Cortex of kidney (tissue), 1 donor: ENCODE measurements at places on chromosomes 5 and 9.

DNA sequence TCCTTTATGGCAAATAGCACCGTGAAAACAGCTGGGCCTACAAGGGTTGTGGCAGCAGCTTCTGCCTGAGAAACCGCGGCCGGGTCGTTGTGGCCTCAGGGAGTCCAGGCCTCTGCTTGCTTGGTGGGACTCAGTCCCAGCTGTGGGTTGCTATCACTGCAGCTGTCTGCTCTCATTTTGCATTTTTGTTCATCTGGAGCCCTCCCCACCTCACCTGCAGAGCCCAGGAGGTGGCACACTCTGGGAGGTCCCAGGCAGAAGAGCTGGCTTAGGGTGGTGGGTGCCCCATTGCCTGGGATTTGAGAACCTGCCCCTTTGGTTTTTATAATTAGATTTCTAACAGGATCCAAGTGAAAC, 138.4 kb downstream of the GADD45G start:
- no peak for DNase-seq

- no peak for DNase-seq
These were observed 63.5 kb upstream of the PHYKPL start for GRCh38 chr5:178296066-178296465.

DNA sequence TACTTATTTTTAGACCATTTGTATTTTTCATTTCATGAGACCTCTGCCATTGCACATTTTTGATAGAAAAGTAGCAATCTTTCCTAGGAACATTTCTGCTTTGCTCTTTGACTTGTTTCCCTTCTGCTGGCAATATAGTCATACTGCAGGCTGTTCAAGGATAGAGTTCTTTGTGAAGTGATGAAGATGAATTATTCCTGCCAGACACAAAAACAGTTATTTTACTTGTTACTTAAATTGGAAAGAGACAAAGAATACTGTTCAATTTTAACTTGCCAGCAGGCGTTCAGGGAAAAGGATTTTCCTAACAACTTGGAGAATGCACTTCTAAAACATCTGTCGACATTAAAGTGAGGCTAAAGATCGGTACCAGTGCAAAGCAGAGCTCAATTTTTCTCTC, 251.7 kb upstream of the ACTBL2 start:
- DNase-seq, result no peak

DNA sequence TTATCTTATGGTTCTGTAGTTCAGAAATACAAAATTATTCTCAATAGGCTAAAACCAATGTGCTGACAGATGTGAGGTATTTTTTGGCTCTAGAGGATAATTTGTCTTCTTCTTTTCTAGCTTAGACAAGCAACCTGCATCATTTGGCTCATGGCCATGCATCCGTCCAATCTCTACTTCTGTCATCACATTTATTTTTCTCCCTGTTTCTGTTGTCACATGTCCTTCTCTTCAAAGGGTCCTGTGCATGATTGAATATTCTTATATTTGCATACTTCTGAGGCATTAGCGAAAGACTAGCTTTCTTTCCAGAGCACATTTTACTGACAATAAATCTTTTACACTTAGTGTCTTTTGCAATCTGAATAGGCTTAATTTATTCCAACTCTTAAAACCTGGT, 564.7 kb downstream of the CDH10 start:
- no peak for DNase-seq

DNA sequence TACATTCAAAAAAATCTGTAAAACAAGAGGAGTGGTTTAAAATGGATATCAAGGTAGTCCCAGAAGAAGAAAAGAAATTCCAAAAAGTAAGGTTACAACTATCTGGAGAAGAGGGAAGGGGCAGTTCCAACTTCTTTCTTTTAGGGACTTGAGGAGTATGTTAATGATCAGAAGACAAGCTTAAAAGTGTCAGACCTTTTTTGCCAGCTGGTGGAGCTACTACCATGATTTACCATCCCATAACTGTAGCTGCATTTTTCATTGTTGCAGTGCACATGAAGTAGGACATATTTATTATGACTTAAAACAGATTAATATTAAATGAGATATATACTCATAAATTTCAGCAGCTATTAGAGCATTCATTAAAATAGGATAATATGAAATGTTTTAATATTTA, 158.5 kb upstream of the RGS7BP start:
- no peak for DNase-seq

GRCh38 chr5:157266286-157267007, 524 bp downstream of the CYFIP2 start:
- no peak for DNase-seq

DNA sequence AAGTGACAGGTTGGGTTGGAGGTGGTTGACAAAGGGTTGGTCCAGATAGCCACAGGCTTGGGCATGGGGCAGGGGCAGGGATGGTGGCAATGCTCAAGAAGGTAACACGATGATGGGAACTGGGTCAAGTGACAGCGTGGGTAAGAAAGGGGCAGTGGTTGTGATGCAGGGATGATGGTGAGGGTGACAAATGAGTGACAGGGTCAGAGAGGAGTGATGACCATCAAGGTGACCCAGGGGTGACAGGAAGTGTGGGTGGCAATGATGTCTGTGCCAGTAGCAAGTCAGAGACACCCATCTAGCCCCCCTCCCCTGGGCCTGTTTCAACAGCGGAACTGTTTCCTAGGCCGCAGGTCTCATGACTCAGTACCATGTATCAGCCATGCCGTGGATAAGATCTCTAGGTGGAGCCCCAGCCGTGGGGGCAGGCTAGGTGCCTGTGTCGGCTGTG, 20.5 kb downstream of the AQP3 start:
- no peak for DNase-seq

GRCh38 chr9:78691542-78691941, 394.6 kb downstream of the PSAT1 start:
- no peak for DNase-seq

GRCh38 chr5:148912714-148913398, 86.4 kb downstream of the ADRB2 start:
- no peak for DNase-seq

GRCh38 chr5:75964008-75964407, 119.2 kb upstream of the SV2C start:
- no peak for DNase-seq

DNA sequence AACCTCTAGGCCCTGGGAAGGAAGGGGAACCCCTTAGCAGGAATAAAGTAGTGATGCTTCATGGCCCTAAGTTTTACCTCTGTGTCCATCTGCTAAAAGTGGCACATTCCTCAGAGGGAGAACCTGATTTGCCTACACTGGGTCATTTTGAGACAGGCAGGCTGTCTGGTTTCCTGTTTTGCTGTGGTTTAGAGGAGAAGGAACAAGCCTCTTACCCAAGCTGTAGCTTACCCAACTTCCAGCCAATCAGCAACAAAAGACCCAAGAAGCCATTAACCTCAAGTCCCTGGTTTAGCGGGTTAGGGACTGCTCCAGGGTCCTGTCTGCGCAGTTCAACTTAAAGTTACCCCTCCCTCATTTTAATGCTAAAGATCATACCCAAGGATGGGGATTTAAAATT, 411.0 kb downstream of the MAT2B start:
- DNase-seq, result no peak

GRCh38 chr5:3131161-3131560, 379.7 kb upstream of the IRX2 start:
- DNase-seq, result no peak

DNA sequence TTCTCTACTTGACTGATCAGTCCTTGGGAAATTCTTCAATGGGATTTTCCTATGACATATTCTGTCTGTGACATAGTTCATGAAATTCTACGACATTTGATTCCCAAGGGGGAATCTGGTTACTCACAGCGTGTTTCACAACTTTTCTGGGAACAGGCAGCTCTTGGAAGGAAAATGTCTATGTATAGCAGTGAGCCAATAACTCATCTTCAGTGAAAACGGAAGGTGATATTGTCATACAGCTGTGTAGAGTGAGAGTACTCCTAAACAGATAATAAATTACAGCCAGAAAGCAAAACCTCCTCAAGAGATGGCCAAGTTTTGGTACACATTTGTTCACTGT, 91.4 kb downstream of the C9orf152 start:
- no peak for DNase-seq

DNA sequence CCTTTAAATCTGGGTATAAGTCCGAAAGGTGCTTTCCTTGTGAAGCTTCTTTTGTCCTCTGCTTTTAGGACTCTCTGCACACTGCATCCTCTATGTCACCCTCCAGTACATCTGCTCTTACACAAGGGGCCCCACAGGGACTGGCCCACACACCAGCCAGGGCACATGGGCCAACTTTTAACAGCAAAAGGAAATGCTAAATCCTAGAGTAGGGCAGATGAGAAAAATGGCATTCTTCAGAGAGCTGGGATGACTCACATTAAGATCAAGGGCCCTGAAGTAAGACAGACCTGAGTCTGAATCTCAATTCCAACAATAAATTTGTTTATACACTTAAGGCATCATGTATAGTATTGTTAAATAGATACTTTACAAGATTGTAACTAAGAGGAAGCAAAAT, 40.3 kb upstream of the CDKN2B start:
- DNase-seq, result no peak

DNA sequence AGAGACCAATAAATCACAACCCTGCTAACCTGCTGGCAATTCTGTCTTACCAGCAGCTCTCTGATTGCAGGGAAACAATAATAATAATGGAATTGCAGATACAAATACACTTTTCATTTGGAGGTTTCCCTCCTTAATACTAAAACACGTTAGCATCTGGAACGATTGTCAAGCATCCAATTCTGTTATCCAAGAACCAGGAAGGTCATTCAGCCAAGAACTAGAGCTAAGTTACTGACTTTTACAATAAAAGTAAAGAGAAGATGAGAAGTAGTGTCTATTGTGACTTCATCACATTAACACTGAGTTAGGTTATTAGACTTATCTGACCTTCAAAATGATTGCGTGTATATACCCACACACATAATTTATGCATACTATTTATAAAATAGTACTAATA, 335.6 kb downstream of the BRINP1 start:
- DNase-seq, result no peak

DNA sequence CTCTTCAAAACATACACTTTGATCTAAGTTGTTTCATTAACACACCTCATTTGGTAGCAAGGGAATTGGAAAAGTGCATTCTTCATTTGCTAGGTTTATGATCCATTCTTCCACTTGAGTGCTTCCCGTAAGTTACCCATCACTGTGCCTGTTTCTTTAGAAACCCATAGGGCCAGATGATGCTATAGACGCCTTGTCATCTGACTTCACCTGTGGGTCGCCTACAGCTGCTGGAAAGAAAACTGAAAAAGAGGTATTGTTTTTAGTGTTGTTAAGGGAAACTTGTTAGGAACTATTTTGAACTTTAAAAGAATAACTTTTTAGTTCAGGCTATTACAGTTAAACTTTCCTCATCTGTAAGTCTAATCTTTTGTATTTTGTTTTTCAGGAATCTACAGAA, 66.6 kb downstream of the ERAP1 start:
- no peak for DNase-seq

- no peak for DNase-seq
These were observed 505.1 kb upstream of the KLF4 start for GRCh38 chr9:107994648-107995047.

DNA sequence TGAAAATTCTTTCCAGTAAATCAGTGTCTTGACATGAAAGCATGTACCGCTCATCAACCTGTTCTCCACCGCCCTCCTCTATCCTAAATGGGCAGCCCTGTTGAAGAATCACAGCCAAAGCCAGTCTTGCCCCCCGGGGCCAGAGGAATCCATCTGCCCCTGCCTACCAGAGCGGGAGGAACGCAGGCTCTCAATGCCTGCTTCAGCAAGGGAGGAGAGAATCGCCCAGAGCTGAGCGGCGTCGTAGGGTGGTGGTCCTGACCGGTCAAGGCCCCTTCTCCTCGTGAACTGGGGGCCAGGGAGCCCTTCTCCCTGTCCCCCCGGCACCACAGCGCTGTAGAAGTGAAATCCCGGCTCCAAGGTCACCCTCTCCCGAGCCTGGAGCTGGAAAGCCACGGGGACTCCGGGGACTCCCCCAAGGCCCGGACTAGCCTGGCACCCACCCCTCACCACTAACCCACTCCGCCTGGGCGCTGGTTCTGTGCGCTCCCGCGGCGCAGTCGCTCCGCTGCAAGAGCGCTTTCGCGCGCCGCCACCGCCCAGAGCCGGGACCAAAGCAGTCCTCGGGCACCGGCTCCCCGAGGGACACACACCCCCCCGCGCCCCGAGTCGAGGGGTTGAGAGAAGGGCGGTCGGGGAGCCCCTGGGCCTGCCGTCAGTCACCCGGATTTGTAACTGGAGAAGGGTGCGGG, 718 bp upstream of the TMEM215 start:
- no peak for DNase-seq

GRCh38 chr9:113589890-113590289, 126.4 kb downstream of the RGS3 start:
- DNase-seq, result no peak

- no peak for DNase-seq
These were observed 960 bp upstream of the PPARGC1B start for GRCh38 chr5:149729150-149729549.

DNA sequence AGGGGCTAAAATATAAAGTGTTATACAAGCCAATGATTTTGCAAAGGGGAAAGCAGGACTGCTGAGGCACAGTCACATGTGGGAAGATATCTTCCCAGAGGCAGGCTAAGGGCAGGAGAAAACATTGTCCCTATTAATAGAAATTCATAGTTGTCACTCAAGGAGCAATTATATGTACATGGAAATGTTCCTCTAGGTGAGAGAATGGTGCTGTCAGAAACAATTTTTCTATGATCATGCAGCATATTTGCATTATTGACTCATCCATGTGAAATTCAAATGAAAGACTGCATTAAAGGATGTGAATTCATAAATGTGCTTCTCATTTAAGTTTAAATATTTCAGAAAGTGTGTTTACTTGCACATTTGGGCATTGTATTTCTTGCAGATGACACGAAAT, 775.9 kb upstream of the CDH9 start:
- DNase-seq, result no peak

- DNase-seq, result no peak
These were observed 158.8 kb downstream of the TSSK1B start for GRCh38 chr5:113276001-113276400.

DNA sequence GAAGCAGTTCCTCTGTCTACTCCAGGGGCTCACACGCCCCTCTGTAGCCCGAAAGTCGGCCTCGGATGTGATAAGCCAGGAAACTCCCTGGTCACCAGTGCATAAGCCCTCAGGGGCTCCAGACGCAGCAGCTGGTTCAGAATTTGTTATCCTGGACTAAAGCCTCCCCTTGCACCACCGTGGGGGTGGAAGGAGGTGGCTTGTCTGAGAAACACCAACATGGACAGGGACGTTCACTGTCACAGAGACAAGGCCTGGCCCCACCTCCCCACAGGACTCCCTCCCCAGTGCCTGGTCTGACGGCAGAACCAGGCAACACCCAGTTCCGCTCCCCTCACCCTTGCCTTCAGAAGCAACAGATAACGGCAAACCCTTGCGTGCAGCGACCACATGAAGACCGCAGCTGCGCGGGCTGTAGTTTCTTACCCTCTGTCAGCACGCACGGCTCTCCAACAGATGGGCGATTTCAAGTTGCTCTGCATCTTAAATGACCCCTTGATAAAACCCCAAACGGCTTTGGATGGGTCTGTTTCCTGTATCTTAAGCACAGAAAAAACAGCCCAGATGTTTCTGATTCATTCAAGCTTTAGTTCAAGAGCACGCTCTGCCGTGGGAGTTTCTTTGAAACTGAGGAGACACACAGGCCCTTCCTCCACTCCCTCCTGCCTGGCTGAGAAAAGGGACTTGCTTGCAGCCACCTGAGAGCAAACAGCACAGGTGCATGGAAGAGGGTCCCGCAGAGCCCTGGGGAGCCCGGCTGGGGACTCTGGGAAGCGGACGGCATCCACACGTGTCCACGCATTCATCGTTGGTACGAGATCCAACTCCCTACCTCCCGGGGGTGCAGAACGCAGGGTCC, 44.7 kb upstream of the NKD2 start:
- no peak for DNase-seq

- no peak for DNase-seq
These were observed 59.1 kb downstream of the TLR4 start for GRCh38 chr9:117763314-117763713.

- no peak for DNase-seq
These were observed 61.4 kb downstream of the SERINC5 start for GRCh38 chr5:80194468-80194867.
